ENCODE measurements at places on chromosomes 5 and 9.

DNA sequence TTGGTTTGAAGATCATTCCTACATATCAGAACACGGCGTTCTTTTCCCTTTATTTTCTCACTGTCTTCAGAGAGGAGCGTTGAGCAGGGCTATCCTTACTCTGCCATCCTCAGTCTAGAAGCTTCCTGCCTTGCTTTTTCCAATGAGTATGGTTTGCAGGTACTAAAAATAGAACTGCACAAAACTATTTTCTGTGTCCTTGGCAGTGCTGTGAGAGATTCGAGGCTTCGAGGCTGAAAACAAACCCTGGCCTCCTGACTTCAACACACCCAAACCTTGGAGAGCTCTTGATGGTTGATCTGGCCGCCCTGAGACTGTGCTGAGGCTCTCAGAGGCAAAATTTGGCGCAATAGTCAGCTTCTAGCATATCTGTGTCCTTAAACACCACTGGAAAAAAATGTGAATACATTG is 78.9 kb downstream of the GOLPH3 start:
- no peak for DNase-seq

DNA sequence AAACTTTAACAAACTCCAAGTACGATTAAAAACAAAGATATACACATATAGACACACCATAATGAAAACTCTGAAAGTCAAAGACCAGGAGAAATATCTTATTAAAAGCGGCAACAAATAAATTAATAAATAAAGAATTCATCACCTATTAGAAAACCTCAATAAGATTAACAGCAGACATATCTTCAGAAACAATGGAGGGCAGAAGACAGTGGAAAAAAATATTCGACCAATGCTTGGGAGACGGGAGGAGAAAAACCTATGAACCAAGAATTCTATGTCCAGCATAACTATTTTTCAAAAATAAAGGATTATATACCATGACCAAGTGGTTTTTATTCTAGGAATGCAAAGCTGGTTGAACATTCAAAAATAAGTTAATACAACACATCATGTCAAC is 578.6 kb upstream of the CCNG1 start:
- DNase-seq, result no peak

DNA sequence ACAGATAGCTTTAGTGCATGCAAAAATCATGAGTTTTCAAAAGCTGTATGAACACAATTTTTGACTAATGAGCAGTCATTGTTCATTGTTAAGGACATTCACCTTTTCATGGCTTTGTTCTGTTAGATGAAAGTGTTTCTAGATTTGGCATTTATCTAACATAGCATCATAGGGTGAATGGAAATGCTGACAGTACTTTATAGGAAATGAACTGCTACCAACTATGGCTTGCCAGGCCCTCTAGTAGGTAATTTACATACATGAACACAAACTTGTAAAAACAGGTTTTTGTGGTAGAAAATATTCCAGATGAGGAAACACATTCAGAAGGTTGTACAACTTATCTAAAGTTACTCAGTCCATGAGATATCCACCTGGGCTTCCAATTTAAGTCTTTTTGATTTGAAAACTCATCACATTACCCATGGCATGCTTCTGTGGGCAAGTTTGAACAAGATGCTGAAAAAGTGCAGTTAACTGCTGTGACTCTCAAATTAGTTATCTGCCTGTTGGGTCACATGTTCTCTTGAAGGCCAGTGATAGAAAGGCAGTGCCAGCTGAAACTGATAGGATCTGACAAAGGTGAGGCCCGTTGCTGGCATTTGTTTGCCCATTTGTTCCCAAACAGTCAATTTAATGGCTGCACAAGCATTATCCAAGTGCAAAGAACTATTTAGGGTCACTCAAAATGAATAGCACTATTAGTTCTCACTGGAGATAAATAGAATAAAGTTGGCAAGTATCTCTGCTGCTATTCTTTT is 399.1 kb downstream of the MAN2A1 start:
- no peak for DNase-seq

- DNase-seq, result no peak
Observed at GRCh38 chr5:58717303-58718007, 134.6 kb downstream of the RAB3C start.

DNA sequence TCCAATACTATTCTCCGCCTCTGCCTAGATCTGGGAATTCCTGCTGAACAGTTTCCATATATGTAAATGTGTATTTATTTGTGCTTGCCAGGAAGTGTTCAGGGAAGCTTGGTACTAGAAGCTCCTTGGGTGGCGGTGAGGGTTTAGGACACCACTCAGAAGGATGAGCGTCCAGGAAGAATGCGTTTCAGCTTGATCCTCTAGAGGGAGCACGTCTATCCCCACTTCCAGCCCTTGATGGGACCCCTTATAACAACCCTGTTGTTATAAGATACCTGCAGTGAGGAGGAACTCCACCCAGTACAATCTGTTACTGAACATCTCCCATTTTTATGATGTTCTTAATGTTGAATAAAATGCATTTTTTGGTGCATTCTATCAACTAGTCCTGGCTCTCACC is 88.9 kb downstream of the CYFIP2 start:
- DNase-seq, result no peak

DNA sequence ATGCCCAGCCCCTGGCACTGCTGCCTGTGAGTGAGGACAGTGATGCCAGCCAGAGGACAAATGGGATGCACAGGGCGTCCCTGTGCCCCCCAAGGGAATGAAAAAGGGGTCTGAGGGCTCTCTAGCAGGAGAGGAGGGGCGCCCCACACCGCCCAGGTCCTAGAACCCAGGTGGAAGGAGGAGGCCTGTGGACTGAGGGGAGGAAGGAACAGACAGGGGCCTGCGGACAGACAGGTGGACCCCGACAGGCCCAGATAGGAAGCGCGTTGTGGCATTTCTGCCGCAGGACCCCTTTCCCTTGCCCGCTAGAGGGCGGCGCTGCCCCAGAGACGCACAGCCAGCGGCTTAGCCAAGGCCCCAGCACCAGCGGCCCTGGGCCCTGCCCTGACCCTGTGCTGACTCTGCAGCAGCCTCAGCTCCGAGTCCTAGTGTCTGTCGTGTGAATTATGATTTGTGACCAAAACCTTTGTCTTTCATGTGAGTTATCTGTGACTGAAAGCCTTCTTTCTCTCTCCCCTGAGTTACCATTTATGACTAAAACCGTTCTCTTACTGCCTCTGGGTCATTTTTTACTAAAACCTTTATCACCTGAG is 30.7 kb downstream of the TRIP13 start:
- peak; percentile 38 for DNase-seq
